ENCODE measurements at places on chromosomes 1 and 21.

DNA sequence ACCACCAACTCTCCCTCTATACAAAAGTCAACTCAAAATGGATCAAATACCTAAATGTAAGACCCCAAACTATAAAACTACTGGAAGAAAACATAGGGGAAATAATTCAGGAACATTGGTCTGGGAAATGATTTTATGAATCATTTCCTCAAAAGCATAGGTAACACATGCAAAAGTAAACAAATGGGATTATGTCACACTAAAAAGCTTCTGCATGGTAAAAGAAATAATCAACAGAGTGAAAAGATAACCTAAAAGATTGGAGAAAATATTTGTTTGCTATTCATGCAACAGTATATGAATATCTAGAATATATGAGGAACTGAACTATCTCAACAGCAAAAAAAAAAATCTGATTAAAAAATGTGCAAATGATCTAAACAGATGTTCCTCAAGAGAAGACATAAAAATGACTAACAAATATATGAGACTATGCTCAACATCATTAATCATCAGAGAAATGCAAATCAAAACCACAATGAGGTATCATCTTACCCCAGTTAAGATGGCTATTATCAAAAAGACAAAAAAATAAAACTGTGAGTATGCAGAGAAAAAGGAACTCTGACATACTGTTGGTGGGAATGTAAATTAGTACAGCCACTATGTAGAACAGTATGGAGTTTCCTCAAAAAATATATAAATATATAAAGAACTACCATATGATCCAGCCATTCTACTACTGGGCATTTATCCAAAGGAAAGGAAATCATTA, 47.8 kb downstream of the VCAM1 start:
- no peak overlapping the region for H3K27ac ChIP-seq
- DNase-seq, result no peak
- H3K4me3 ChIP-seq, result no peak overlapping the region
- no peaks in the 10 kb centered on the region for H3K4me1 ChIP-seq

- no peak for DNase-seq
- H3K27me3 ChIP-seq, result no peaks in the 10 kb centered on the region
- H3K27ac ChIP-seq, result no peak overlapping the region
- no peak overlapping the region for H3K4me3 ChIP-seq
- peaks cover 7% of the 10 kb centered on the region for H3K36me3 ChIP-seq
- peaks cover 40% of the 10 kb centered on the region for H3K4me1 ChIP-seq
Measured at GRCh38 chr1:201459775-201460174, 9.2 kb downstream of the PHLDA3 start.

DNA sequence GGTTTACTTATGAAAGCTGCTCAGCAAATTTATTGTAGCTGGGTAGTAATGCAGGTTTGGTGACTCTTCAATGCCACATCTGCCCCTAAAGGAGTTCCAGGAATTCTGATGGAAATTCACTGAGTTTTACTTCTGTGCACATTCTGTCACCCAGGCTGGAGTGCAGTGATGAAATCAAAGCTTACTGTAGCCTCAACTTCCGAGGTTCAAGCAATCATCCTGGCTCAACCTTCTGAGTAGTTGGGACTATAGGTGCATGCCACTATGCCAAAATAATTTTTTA, 150.6 kb upstream of the RUNX1 start:
- no peaks in the 10 kb centered on the region for H3K36me3 ChIP-seq
- H3K27me3 ChIP-seq, result no peaks in the 10 kb centered on the region
- H3K4me3 ChIP-seq, result no peak overlapping the region
- H3K4me1 ChIP-seq, result peaks cover 23% of the 10 kb centered on the region
- H3K27ac ChIP-seq, result no peak overlapping the region

DNA sequence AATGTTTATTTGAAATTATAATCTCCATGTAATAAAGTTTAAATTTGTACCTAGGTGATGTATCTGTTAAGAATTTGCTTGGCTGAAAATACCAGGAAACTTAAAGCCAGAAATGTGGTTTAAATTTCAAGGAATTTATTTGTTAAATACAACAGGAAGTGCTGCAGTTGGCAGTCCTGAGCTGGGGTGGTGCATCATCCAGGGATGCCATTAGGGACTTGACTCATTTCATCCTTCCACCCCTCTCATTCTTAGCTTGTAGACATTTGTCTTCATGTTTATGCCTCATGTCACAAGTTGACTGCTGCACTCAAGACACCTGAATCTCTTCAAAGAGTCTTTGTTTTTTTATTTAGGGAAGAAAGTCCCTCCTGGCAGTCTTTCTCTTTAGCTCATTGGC, 175.9 kb downstream of the LHX8 start:
- DNase-seq, result no peak
- H3K27me3 ChIP-seq, result peaks cover 14% of the 10 kb centered on the region
- no peak overlapping the region for H3K27ac ChIP-seq
- no peak overlapping the region for H3K4me3 ChIP-seq
- H3K4me1 ChIP-seq, result no peaks in the 10 kb centered on the region
- H3K36me3 ChIP-seq, result no peaks in the 10 kb centered on the region

- H3K27ac ChIP-seq, result no peak overlapping the region
- DNase-seq, result no peak
- H3K36me3 ChIP-seq, result no peaks in the 10 kb centered on the region
- no peaks in the 10 kb centered on the region for H3K4me1 ChIP-seq
Measured at GRCh38 chr1:14568716-14569355, 29.6 kb upstream of the KAZN start.

DNA sequence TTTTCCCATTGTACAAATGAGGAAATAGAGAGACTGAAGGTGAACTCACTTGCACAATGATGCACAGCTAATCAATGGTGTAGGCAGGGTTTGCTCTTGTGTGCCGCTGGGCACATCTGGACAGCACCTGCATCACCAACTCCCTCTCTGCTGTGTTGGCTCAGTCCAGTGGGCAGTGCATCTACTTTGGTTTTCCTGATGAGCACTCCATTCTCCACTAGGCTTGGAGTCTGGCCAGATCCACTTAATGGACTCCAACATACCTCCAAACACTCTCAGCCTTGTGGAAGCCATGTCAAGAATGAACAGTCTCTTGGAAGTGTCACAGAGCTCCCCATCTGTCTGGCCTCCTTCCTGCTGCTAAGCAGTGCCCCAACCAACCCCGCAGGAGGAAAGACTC, 152.2 kb downstream of the HIVEP3 start:
- no peaks in the 10 kb centered on the region for H3K36me3 ChIP-seq
- no peak for DNase-seq
- H3K27me3 ChIP-seq, result no peaks in the 10 kb centered on the region
- H3K4me1 ChIP-seq, result peaks cover 23% of the 10 kb centered on the region
- no peak overlapping the region for H3K27ac ChIP-seq
- no peak overlapping the region for H3K4me3 ChIP-seq

- peaks cover 44% of the 10 kb centered on the region for H3K27me3 ChIP-seq
- H3K4me3 ChIP-seq, result no peak overlapping the region
- no peak for DNase-seq
- no peaks in the 10 kb centered on the region for H3K4me1 ChIP-seq
Measured at GRCh38 chr1:51175278-51175677, 60.8 kb upstream of the RNF11 start.

DNA sequence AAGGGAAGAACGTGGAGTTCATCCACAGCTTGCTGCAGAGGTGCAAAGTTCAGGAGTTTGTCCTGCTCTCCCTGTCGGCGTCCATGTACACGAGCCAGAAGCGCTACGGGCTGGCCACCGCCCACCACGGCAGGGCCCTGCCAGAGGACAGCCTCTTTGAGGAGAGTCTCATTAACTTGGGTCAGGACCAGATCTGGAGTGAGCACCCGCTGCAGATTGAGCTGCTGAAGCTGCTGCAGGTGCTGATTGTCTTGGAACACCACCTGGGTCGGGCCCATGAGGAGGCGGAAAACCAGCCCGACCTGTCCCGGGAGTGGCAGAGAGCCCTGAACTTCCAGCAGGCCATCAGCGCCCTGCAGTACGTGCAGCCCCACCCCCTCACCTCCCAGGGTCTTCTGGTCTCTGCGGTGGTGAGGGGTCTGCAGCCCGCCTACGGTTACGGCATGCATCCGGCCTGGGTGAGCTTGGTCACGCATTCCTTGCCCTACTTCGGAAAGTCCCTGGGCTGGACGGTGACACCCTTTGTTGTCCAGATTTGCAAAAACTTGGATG, 73.8 kb upstream of the MORC3 start:
- peaks cover 22% of the 10 kb centered on the region for H3K36me3 ChIP-seq
- H3K27me3 ChIP-seq, result no peaks in the 10 kb centered on the region
- no peak overlapping the region for H3K27ac ChIP-seq
- no peak for DNase-seq
- no peak overlapping the region for H3K4me3 ChIP-seq

- DNase-seq, result no peak
- H3K4me3 ChIP-seq, result no peak overlapping the region
- H3K4me1 ChIP-seq, result peaks cover 82% of the 10 kb centered on the region
- peak overlapping the region; percentile 97 for H3K27ac ChIP-seq
- H3K27me3 ChIP-seq, result no peaks in the 10 kb centered on the region
Measured at GRCh38 chr1:228865627-228866330, 130.5 kb downstream of the RHOU start.

DNA sequence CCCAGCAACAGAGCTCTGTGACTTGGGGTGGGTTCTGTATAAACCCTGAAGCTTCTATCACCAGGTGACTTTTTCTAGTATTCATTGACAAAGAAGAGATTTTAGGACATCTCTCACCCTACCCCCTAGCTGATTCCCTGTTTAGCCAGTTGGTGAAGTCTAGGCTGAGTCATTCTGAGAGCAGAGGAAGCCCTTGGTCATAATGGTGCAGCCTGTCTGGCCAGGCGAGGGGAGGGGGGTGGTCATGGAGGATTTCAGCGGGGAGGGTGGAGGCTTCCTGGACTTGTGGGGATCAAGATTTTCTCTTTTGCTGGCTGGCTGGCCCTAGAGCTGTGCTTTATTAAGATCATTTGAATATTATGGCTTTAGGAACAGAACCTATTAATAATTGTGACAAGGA, 262.6 kb downstream of the CAMTA1 start:
- peaks cover 59% of the 10 kb centered on the region for H3K27me3 ChIP-seq
- H3K4me3 ChIP-seq, result no peak overlapping the region
- no peak overlapping the region for H3K27ac ChIP-seq
- DNase-seq, result no peak
- H3K36me3 ChIP-seq, result no peaks in the 10 kb centered on the region

GRCh38 chr21:38740090-38740489, 65.6 kb upstream of the ETS2 start:
- peaks cover 8% of the 10 kb centered on the region for H3K27me3 ChIP-seq
- H3K4me3 ChIP-seq, result no peak overlapping the region
- peaks cover 6% of the 10 kb centered on the region for H3K4me1 ChIP-seq
- H3K27ac ChIP-seq, result no peak overlapping the region
- no peaks in the 10 kb centered on the region for H3K36me3 ChIP-seq

DNA sequence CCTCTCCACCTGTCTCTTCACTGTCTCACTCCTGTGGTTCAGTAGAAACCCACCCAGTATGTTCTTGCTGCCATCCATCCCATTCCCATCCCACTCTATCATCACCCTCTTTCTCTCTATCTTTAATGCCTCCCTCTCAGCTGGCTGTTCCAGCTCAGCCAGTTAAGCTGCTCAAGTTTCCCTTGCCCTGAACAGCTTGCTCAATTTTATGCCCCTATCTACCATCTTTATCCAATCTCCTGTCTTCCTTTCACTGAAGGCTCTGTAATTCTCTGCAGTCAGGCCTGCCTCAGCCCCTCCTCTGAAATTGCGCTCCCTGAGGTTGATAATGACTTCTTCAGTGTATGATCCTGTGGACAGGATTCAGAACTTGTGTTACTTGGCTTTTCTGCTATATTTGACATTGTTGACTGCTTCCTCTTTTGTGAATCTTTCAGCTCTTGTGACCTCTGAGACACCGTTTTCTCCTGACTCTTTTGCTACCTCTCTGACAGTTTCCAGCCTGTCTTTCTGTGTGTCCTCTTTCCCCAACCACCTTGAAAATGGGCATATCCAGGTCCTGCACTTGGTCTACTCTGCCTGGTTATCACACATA, 13.9 kb upstream of the BCAR3 start:
- no peak overlapping the region for H3K4me3 ChIP-seq
- H3K27ac ChIP-seq, result no peak overlapping the region
- H3K4me1 ChIP-seq, result peaks cover 11% of the 10 kb centered on the region
- no peaks in the 10 kb centered on the region for H3K36me3 ChIP-seq

- no peak for DNase-seq
- no peak overlapping the region for H3K27ac ChIP-seq
- no peak overlapping the region for H3K4me3 ChIP-seq
- H3K36me3 ChIP-seq, result peaks cover 6% of the 10 kb centered on the region
- no peaks in the 10 kb centered on the region for H3K27me3 ChIP-seq
Measured at GRCh38 chr21:33302055-33302454, 22.7 kb upstream of the IFNAR1 start.

- peaks cover 26% of the 10 kb centered on the region for H3K36me3 ChIP-seq
- peak overlapping the region; percentile 17 for H3K27ac ChIP-seq
- peaks cover 5% of the 10 kb centered on the region for H3K4me1 ChIP-seq
- no peaks in the 10 kb centered on the region for H3K27me3 ChIP-seq
- DNase-seq, result no peak
Measured at GRCh38 chr21:41241341-41241740, 73.4 kb downstream of the BACE2 start.

- no peak for DNase-seq
- H3K36me3 ChIP-seq, result peaks cover 6% of the 10 kb centered on the region
- H3K4me3 ChIP-seq, result no peak overlapping the region
- no peaks in the 10 kb centered on the region for H3K4me1 ChIP-seq
- H3K27ac ChIP-seq, result no peak overlapping the region
- H3K27me3 ChIP-seq, result peaks cover 6% of the 10 kb centered on the region
Measured at GRCh38 chr1:208034135-208034534, 123.2 kb upstream of the CD34 start.

DNA sequence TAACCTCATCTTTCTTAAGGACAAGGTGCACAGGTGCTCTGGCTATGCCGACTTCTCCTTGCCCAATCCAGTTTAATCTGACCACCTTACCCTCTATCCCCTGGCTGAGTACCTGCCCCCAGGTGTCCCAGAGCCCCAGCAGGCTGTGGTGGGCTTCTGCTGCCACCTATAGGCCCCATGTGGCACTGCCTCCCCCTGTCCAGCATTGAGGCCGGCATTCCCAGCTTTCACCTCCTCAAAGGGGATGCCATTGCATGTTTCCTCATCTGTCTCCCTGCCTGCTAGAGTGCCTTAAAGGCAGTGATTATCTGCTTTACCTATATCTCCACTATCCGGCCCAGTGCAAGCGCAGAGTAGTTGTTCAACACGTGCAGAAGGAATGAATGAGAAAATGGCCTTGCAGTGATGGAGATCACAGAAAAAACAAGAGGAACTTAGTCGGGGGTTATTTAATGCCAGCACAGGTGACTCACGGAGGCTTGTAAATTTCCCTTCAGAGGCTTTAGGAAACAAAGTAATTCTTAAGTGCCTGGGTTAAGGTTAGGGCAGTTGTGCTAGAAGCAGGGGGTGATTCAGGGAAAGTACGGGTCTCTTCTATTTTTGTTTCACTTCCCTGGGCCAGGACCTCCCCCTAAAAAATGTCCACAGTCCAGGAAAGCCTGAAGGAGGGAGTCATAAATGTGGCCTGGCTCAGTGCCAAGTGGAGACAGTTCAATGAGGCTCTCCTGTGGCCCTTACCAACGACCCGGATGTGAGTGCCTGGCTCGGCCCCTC, 131.8 kb upstream of the NGF start:
- peaks cover 6% of the 10 kb centered on the region for H3K27me3 ChIP-seq
- H3K4me3 ChIP-seq, result no peak overlapping the region
- peak; percentile 56 for DNase-seq
- peaks cover 14% of the 10 kb centered on the region for H3K4me1 ChIP-seq
